ENCODE measurements at places on chromosomes 1 and 21. TPM values are rescaled to one million over a fixed set of nuclear protein-coding genes. Genes with fewer than 3 reads are reported as not detected.

DNA sequence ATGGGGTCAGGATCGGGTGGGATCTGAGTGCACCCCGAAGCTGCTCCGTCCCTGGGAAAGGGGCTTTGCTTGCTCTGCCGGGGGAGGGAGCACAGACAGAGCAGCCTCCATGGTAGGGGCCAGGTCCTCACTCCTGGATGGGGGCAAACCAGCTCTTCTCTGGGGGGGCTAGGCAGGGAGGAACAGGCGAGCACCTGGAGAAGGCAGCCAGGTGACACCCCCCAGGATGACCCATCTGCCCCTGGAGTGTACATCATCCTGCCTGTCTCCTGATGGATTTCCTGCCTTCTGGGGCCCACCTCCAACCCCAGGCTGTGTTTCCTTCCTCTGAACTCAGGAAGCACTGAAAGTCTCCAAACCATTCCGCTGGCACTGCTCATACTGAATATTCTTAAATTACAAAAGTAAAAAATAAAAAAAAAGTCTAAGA lies 248.0 kb downstream of the RHOU start:
- DNase-seq: no peak

GRCh38 chr21:38533887-38534286 lies 35.6 kb upstream of the ERG start:
- DNase-seq: no peak

DNA sequence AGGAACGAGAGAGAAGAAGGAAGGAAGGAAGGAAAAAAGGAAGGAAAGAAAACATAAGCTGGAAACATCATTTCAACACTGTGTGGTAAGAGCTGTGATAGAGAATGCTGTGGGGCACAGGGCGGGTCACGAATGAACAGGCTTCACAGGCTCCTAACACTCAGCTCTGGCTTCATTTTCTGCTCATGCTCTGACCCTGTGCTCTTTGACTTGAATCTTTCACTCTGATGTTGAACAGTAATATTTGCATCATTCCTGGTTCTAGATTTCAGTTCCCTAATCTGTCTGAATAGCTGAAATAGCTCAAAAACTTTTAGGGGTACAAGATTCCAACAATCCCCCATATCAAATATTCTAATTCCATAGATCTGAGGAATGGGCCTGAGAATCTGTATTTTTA lies 207.3 kb downstream of the LHX8 start:
- DNase-seq: no peak

DNA sequence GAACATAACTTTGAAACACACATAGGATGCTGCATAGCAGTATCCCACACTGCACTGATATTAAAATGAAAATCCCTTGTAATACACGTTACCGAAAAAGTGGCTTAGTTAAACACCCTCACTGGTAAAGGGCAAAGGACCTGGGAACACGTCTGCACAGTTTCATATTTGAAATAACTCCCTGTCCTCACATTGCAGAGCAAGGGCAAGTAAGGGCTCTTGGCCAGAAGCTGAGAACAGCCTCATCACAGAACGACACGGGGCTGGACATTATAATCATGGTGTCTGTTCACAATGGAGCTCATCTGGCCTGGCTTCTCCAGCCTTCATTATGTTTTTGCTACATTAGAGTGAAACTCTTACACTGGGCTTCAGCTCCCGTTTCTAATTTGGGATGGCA lies 207.0 kb downstream of the PCP4 start:
- no peak for DNase-seq

GRCh38 chr1:74467786-74468377 lies 44.5 kb downstream of the LRRC53 start:
- no peak for DNase-seq

DNA sequence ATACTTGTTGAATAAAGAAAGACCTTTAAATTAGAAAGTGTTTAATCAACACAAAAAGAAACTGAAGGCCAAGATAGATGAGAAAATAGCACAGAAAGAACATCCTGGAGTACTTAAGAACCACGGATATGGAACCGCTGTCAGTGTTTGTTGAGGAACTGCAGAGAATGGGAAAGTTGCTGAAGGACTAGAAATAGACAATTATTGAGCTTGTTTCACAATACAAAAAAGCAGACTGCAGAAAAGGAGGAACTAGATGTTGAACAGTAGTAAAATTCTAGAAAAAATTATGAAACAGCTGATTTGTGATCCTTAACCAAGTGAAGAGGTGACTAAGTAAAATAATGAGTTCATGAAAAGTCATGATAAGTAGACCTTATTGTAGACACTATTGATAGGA lies 29.7 kb downstream of the MYSM1 start:
- no peak for DNase-seq

The KLHDC8A gene
- total RNA-seq: not detected

The SPRR2E gene
- not detected for total RNA-seq

The HENMT1 gene
- total RNA-seq: 1.1 TPM

GRCh38 chr1:234486858-234487840 lies 8.2 kb upstream of the TARBP1 start:
- DNase-seq: no peak

DNA sequence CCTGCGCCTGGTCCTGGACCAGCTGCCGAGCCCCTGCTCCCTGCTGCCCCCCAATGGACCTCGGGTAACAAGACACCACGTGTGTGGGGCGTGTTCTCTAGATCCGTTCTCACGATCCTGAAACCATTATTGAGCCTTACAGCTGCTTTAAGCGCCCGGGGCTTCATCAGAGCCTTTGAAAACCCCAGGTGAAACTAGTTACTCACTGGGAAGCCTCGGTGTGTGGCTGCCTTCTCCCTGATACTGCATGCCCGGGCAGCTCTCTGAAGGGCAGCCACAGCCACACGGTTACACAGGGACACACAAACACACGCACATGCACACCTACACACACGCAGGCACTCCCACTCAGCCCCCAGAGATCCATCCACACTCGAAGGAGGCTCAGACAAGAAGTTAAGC lies 5.3 kb downstream of the HES2 start:
- DNase-seq: no peak

- DNase-seq: no peak
Observed at GRCh38 chr1:192521734-192522133, 53.8 kb upstream of the RGS1 start.

The FMO3 gene
- total RNA-seq: 1.3 TPM

The ZNF593OS gene
- not detected for total RNA-seq

DNA sequence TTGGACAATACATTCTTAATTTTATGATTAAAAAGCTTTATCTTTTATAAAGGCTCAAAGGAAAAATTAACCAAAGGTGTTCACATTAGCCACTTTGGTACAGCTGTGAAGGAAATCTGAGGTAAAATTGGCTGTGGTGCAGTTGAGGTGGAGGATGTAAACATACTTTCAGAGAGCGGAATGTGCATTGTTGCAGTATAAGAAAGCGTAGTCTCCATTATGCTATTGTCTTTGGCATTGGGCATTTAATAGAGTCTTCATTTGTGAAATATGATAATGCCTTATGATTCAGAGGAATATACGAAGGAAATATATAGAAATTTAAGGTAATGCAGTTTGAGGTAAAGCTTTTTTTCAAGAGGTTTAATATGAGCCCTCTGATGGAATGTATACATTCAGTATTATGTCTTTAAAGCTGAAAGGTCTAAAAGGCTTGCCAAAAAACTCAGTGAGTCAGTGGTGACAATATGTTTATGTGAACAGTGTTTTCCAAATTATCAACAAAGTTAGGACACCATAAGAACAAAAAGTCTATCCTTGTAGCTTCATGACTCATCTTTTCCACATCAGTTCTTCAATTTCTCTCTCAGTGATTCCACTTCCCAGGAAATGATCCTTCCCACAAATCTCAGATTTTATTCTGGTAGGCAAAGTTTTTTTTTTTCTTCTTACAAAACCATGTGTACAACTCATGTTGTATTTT lies 26.9 kb upstream of the DDR2 start:
- DNase-seq: no peak

DNA sequence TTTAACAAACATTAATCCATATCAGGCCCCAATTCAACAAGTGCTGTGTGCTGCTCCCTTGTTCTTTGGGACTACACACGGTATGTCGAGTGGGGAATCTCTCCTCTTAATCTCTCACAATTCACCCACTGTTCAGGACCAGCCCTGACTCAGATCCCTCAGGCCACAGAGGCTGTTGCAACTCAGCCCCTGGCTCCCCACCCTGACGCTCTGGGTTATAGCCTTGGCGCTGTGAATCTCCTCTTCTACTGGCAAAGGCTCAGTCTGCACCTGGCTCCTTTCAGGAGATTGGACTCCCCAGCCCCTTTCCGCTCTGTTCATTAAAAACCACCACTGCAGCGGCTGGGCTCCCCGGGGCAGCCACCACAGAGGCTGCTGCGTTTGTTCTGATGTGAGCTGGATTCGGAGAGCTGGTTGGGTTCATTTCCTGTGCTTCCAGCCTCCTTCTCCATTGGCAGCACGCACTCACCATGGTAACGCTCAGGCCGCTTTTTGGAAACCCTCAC lies 13.0 kb downstream of the CAPN8 start:
- no peak for DNase-seq

DNA sequence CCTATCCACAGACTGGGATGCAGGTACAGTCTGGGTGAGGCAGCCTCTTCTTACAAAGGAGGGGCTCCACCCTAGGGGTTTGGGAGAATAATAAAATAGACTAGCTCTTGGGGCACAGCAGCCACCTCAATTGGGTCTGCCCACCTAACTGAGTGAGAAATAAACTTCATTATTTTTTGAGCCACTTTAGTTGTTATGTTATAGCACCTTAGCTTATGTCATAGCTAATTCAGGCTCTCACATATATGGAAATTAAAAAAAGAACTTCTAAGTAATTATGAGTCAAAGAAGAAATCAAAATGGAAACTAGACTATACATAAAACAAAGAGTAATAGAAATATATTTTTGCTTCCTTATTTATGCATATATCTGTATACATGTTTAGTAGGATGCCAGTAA lies 318.5 kb upstream of the B3GALT2 start:
- no peak for DNase-seq

DNA sequence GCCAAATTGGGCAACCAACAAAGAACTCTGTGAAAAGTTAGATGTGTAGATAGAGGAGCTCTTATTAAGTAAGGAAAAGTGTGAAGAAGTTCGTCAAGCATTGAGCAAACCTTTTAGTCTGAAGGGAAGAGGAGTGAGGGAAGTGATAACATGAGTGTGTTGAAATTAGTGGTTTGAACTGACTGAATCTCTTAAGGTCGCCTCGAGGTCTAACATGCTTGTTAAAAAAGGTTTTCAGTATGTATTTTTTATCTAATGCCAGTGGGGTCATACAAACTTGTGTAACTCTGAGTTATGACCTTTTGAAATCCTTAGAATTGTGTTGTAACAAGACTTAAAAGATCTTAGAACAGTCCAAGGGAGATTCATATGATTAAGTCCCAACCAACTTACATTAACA lies 34.1 kb downstream of the SOAT1 start:
- no peak for DNase-seq

DNA sequence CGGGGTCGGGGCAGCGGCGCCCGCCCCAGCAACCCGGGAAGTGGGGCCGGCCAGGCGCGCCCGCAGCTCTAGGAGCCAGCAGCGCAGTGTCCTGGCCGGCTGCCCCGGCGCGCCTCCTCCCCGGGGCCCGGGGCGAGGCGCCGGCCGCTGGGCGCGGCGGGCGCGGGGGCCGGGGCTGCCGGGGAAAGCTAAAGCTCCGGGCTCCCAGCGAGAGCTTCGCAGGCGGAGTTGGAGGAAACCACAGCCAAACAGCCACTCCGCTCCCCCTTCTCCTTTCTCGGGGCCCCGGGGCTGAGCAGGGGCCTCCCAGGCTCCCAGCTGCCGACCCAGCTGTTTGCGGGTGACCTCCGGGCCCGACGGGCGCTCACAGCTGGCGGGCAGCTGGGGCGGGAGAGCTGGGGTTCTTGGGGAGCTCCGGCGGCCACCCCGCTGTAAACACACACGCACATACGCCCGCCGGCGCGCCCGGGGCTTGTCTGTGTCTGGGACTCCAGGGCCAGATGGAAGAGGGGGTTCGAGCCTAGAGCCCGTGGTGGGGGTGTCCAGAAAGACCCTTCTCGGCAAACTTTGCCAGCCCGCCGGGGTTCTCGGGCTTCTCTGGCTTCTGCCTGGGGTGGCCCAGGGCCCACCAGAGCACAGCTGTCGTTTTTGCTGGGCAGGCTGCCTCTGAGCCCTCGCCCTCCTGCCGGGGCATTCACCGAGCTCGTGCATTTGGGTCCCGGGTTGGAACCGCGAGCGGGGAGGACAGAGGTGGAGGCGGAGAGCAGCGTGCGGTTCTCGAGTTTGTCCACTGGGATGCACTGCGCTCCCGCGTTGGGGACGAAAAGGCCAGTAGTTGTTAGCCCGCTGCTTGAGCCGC lies 1.5 kb downstream of the AJAP1 start:
- no peak for DNase-seq

DNA sequence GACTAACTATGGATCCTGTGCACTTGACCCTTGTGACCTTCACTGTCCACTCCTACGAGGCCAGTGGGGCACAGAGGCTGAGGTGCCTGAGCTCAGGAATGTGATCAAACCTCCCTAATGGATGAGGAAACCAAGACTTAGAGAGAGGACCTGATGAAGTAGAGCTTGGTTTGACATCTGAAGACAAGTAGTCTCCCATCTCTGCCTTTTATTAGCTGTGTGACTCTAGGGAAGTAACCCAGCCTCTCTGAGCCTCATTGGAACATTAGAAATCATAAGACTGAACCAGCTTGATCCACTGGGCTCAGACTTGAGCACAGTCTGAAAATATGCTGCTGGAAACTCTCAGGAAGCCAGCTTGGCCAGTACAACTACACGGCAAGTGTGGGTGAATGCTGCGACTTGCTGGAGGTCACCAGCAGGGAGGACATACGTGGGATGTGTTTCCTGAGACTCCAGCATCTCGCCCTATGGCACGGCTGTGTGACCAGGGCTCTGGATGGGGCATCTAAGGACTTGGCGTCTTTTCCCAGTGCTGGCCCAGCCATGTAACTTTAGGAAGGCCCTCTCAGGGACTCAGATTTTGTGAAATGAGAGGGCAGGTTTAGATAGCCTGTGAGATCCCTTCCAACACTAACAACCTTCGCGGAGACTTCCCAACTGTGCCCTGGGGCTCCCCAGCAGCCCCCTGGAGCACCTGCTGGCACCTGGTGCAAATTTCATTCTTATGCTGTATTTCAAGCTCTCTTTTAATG lies 10.5 kb downstream of the CDCP2 start:
- DNase-seq: no peak

The CCDC17 gene
- 1.2 TPM for total RNA-seq

The PROK1 gene
- not detected for total RNA-seq

GRCh38 chr1:207218512-207219362 lies 102.7 kb upstream of the CD55 start:
- DNase-seq: no peak

DNA sequence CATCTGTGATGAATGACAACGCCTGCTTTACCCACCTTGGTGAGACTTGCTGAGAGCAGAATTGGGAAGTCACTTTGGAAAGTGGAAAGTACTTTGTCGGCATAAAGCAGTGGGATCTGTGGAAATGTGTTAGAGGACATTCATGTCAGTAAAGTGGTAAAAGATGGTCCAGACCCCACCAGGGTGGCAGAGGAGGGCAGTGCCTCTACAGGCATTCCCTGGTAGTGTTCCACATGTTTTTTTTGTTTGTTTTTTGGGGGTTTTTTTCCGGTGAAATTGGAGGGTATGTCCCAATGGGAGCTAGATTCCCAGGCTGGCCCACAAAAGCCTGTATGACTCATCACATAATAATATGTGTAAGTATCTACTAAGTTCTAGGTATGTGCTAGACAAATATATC lies 80.6 kb downstream of the ELAVL4 start:
- DNase-seq: no peak

The KRTAP26-1 gene
- total RNA-seq: not detected

- DNase-seq: no peak
Observed at GRCh38 chr1:168801032-168801745, 72.2 kb upstream of the DPT start.

Data from Right ventricle myocardium inferior (tissue), 1 donor.